ENCODE measurements at places on chromosomes 2 and 18.

DNA sequence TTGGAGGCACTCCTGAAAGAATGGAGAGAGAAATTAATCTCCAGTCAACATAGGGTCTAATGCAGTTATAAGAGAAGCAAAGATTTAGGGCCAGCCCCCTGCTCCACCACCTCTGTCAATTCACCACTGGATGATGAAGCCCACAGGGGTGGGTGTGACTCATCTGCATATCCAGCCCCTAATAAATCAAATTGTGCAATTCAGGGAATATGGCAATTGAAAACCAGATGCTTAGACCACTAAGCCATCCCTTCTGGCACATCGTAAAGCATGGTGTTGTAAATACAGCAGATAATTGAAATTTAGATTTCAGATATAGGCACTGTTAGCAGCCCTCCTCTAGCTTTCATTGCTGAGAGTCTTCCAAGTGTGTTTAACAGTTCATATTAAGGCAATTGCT lies 541.4 kb downstream of the PARD3B start:
- DNase-seq: no peak

GRCh38 chr2:96771796-96772618 lies 11.3 kb downstream of the CNNM4 start:
- DNase-seq: no peak

- no peak for DNase-seq
These were observed 84.9 kb downstream of the TPO start for GRCh38 chr2:1498176-1498575.

DNA sequence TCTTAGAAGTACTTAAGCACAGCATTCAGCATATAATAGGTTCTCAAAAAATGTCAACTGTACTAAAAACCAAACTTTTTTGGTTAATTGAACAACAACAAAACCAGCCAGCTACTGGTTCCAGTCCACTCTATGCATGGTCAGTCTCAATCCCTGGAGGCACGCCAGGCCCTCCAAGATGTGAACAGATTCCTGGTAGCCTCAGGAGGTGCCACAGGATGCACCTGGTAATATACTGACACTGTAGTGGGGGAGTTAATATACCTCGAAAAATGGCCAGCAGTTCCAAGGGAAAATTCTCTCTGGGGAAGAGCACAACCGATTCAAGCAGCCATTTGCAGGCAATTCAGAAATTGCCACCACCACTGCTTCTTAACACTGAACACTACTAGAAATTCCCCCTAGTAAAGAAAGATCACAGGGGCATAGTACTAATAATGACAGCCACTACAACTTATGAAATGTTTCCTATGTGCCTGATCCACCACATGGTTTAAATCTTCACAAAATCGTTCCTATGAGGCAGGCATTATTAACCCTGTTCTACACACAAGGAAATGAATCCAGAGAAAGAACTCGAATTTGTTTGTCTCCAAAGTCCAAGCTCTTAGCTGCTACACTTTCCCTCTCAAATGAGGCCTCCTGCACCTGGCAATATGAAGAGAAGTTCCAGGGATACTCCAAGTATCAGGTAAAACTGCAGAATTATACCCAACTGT lies 3.4 kb downstream of the MGAT4A start:
- DNase-seq: no peak

DNA sequence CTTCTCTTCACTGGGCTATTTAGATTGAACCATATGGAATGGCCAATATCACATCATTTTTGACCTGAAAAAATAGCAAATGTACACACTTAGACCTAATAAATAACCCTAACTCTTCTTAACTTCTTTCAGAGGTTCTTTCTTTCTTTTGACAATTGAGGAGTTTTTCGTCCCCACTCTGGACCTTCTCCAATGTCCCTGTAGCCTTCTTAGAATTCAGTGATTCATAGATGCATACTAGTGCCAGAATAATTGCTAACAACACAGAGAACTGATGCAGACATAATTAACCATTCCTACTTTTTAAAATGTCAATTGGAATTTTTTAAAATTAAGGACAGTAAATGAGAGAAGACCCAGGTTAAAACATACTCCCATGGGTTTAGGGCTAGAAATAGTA lies 20.0 kb downstream of the DAPL1 start:
- no peak for DNase-seq

DNA sequence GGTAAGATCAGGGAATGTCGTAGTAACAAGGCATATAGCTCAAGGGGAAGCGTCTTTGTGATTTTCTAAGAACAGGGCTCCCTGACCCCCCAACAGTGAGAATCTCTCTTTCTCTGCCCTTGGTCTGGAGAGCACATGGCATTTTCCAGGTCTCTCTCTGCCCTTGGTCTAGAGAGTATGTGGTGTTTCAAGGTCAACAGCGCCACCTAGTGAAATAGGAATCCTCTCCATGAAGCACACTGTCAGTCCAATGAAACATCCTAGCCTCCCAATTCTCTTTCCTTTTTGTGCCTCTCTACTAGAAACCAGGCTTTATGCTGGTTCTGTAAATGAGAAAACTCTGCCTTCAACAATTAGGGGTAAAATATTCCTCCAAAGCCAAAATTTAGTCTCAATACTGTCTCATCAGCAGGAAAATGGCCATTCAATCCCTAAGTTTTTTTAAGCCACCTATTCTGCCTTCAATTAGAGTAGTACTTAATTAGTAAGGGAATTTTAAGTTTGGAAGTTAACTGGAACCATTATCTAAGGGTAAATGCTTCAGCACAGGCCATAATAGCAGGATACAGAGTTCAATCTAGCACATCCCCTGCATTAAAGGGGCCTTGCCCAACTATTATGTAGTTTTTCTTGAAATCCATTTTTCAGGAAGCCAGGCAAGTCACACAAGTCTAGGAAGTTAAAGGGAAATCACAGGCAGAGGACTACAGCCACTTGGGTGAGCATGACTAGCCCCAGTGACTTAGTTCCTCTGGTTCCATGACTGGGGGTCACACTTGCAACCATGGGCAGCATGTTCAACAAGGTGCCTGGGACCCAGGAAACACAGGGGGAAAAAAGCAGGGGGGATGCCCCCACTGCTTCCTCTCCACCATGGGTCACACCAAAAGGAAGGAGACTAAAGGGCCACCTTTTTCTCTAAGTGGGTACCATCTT lies 12.4 kb downstream of the DYM start:
- DNase-seq: peak; percentile 25

DNA sequence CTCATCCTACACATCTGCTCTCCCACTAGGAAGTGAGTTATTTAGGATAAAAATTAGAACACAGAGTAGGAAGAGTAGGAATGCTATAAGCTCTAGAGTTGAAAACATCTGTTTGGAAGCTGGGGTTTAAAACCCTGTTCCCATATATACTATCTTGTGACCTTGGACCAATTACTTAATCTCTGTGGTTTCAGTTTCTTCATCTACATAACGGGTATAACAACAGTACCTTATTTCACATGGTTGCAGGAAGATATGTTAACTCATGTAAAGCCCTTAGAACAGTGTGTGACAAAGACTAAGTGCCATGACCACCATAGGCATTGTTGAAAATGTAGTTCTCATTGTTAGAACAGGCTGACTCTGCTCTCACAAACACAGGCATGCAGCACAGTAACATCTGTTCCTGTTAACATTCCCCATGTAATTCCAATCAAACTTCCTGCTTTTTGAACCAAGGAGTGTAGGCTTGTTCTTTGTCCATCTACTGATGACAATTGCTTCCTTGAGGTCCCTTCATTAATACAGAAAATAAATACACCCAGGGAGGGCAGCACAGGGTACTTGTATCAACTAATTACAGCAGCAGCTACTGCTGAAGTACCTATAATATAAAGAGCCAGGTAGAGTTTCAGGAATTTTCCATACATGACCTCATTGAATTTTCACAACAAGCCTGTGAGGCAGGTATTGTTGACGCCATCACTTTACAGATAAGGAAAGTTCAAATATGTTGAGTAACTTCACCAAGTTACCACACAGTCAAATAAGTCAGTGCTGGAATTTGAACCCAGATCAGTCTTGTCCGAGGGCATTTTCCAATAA lies 204.2 kb downstream of the L3MBTL4 start:
- DNase-seq: no peak

- no peak for DNase-seq
These were observed 35.6 kb upstream of the RNF125 start for GRCh38 chr18:31983020-31983419.

DNA sequence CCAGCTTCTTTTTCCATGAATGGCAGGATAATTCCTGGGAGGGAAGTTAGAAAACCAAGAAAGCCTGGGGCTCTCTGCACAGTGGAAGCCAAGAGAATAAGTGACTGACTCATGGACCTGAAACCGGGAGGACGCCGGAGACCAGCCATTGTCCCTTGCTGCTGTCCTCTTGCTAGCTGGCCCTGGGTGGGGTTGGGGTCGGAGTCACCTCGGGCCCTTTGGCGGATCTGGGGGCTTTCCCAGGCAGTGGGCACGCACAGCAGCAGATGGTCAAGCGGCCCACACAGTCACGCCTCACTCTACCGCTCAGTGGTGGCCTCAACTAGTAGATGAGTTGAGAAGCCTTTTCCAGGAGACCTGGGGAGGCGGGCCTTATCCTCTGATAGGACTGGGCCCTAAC lies 15.6 kb downstream of the EFHD1 start:
- no peak for DNase-seq

GRCh38 chr2:40431600-40431955 lies 20.3 kb downstream of the SLC8A1 start:
- DNase-seq: no peak

GRCh38 chr18:63588909-63589308 lies 1.8 kb downstream of the SERPINB13 start:
- DNase-seq: no peak

- DNase-seq: no peak
These were observed 14.7 kb downstream of the CDC42EP3 start for GRCh38 chr2:37656512-37657423.

GRCh38 chr2:232518844-232519243 lies 1.3 kb upstream of the PRSS56 start:
- no peak for DNase-seq

DNA sequence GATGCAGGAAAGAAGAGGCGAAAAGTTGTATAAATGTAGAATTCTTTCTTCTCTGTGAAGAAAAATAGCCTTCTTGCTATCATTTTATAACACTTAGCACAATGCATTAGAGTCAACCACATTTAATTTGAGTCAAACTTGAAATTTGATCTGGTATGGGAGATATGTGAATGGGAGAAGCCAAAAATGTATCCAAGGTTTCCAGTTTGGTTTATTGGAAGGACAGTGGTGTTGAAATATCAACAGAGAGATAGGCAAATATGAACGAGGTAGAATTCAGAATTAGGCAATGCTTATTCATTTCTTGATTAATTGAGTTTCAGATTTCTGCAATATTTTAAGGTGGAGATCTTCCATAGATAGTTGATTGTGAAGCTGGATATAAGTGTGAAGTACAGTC lies 991.9 kb upstream of the CHAC2 start:
- no peak for DNase-seq

- DNase-seq: no peak
These were observed 18.1 kb downstream of the VIL1 start for GRCh38 chr2:218436992-218437391.

- DNase-seq: no peak
These were observed 206.4 kb upstream of the SLC39A10 start for GRCh38 chr2:195450552-195451113.

DNA sequence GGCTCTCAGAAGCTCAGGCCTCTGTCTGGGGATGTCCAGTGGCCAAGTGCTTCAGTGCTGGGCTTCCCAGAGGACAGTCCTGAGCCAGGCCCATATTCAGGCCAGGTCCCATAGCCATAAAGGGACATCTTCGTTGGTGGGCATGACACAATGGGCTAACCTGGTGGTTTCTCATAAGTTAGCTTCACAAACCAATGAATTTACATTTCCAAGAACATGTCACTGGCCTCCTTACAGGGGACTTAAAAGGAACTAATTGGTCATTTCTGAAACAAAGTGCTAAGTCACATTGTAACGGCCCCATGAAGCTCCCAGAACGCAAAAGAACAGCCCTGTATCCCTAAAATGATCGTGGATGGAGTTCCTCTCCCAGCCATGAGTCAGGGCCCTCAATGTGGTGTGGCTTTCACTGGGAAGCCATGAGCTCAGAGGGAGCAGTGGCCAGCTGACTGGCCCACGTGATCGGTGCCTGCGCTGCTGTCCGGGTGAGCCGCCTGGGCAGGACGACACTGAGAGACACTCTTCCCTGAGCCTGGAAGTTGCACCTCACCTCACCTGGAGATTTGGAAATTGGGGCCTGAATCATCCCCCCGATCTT lies 163.7 kb upstream of the APCDD1 start:
- no peak for DNase-seq

DNA sequence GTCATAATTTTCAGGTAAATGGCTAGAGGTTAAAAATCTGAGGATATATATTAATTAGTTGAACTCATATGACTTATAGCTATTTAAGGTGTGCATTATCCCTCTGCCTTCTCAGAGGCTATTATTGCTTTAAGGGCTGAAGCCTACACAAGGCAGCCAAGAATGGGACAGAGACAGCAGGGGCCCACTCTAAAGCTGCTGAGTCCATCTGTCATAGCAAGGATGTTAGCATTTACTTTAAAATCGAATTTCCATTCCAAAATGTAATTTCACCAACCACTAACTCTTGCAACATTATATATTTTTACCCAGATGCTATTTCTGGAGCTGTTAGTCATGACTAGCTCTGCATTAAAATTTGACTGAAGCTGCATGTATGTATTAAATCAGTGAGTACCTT lies 236.3 kb upstream of the FSIP2 start:
- no peak for DNase-seq

DNA sequence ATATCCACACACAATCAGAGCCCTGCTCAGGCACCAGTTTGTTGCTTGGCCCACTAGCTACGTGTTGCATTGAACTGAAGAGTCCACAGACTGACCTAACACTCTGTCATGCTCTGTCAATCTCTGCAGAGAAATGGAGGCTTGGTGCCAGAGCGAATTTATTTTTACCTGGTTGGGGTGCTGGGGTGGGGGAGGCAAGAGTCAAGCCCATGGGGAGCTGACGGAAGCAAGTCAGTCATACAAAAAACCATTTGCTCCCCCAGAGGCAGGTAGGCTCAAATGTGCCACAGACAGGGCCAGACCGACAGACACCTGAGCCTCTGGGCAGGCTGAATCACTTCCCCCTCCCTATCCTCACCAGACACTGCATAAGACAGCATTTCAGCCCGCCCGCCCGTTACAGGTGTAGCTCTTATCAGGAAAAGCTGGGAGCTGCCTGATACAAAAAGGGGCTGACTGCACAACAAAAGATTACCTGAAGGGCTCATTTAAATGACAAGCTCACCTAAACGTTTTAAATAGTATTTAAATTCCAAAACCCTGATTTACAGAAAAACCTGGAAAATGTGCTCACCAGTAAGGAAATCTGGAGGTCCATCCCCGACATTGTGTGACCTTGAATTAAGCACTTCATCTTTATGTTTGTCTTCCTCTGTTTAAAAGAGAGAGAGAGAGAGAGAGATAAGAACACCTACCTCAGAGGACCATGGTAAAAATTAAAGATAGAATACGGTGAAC lies 2.1 kb upstream of the PCBP1 start:
- peak; percentile 57 for DNase-seq

GRCh38 chr18:59547581-59548182 lies 149.5 kb downstream of the CCBE1 start:
- no peak for DNase-seq

DNA sequence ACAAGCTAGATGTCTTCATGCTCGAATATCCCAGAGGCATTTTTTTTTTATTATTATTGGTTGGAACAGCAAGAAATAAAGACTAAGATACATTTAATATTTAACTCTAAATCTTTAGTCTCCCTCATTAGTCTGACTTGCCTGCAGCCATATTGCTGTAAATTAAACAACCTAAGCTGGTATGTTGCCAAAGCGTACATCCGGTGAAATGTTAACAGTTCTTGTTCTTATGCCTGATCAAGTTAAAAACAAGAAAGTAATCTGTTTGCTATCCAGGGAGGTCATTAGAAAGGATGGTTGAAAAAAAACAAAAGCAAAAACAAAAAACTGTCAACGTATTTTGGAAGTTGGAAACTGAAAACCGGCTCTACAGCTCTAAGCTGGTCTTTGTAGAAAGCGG lies 125.9 kb upstream of the NABP1 start:
- no peak for DNase-seq
